ENCODE measurements at places on chromosomes 1 and 21.

DNA sequence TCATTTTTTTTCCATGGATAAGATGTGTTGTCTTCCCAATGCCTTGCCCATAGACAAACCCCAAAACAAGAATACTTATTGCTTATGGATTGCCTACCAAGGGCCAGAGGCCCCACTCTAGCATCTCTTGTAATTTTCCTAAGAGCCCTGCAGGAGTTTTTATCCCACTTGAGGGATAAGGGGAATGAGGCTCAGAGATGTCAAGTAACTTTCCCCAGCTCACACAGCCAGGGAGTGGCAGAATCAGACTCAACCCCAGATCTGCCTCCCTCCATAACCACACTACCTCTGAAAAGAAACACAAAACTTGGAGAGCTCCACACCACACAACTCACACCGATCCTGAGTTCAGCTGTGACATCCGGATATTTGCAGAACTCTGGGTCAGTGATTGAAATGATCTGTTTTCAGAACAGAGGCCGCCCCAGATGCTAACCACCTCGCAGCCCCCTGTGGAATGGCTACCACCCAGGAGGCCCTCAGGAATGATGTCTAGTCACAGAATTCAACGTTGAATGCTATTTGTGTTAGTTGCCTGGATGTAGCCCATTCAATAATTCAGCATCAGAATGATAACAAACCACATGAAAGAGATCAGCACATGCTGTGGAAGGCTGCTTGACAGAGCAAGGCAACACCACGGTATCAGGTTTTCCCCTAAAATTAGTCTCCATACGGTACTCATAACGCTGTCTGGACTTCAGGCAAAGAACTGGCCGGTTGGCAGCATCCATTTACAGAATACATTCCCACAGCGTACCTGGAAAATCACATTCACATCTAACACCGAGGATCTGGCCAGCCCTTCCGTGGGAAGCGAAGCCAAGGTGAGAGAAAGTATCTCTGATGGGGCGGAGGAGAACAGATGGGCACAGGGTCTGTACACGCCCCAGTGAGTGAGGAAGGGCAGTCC is 231.9 kb downstream of the TOMM20 start:
- DNase-seq: no peak

- peak; percentile 49 for DNase-seq
These were observed 55.2 kb upstream of the TARBP1 start for GRCh38 chr1:234533975-234534876.

GRCh38 chr1:223426936-223427335 is 33.7 kb downstream of the CCDC185 start:
- DNase-seq: no peak

GRCh38 chr1:59565611-59566410 is 248.9 kb upstream of the HOOK1 start:
- DNase-seq: no peak

- DNase-seq: no peak
These were observed 32.1 kb downstream of the OVAAL start for GRCh38 chr1:180590889-180591288.

- DNase-seq: no peak
These were observed 10.6 kb upstream of the ATP6V1G3 start for GRCh38 chr1:198550941-198551524.

DNA sequence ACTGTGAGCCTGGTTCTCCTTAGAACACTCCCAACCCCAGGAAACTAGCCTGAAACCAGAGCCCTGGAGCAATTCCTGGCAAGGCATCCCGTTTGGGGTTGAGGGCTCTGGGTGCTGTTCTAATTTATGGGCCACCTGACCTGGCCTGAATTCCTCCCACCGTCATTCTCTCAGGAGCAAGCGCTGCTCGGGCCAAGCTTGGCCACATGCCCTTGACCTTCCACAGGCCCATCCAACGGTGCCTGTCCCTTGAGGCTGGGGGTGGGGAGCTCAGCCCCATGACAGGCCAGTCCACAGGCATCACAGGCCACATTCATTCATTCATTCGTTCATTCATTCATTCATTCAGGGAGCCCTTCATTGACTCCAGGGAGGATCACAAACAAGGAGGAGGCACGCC is 5.3 kb downstream of the PADI2 start:
- DNase-seq: no peak

DNA sequence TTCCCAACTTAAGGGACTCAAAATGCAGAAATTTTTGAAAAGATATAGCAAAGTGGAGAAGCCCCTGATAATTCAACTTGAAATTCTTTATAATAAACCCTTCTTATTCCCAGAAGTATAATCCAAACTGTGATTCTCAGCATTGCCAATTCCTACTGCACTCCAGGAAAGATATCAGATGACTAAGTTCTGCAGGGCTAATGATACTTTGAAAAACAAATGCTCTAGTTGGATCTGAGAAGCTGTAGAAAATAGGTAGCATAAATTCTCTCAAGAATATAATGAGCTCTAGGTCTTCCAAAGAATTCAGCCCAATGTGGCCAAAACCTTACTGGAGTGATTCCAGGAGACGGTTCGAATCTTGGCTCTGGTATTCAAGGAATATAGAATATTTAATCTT is 294.0 kb upstream of the PTBP2 start:
- no peak for DNase-seq

DNA sequence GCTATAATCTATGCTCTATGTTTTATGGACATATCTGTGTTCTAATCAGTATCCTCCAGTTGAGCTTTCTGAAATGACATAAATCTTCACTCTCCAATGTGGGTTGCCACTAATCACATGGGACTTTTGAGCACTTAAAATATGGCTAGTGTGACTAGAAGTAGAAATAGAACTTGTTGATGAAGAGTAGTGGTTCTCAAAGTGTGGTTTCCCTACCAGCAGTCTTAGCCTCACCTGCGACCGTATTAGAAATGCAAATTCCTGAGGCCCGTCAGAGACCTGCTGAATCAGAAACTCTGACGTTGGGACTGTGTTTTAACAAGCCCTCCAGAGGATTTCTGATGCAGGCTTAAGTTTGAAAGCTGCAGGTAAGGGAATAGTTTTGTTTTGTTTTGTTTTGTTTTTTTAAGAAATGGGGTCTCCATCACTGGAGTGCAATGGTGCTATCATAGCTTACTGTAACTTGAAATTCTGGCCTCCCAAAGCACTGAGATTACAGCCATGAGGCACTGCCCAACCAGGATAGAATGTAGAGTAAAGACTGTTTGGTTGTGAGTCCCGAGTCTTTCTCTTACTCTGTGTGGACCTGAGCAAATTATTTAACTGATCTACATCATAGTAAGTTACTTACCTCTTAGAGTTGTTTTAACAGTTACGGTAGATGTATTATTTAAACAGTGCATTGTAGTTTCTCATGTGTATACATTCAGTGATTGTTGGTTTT is 21.7 kb downstream of the GLRX2 start:
- DNase-seq: no peak

DNA sequence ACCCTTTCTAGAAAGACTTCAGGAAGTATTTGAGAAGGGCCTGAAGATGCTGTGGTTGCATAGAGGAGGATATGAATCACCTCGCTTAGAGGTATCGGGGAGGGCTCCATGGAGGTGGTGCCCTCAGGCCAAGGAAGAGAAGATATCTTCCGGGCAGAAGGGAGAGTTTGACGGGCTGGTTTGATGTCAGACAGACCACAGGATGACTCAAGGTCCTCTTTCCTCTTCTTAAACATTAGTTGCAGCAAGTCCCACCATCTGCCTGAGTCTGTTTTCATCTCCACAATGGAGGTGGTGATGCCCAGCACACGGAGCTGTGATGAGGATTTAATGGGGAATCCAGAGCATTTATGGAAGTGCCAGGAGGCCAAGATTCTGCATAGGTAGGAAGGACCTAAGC is 25.1 kb upstream of the RUNX3 start:
- no peak for DNase-seq

DNA sequence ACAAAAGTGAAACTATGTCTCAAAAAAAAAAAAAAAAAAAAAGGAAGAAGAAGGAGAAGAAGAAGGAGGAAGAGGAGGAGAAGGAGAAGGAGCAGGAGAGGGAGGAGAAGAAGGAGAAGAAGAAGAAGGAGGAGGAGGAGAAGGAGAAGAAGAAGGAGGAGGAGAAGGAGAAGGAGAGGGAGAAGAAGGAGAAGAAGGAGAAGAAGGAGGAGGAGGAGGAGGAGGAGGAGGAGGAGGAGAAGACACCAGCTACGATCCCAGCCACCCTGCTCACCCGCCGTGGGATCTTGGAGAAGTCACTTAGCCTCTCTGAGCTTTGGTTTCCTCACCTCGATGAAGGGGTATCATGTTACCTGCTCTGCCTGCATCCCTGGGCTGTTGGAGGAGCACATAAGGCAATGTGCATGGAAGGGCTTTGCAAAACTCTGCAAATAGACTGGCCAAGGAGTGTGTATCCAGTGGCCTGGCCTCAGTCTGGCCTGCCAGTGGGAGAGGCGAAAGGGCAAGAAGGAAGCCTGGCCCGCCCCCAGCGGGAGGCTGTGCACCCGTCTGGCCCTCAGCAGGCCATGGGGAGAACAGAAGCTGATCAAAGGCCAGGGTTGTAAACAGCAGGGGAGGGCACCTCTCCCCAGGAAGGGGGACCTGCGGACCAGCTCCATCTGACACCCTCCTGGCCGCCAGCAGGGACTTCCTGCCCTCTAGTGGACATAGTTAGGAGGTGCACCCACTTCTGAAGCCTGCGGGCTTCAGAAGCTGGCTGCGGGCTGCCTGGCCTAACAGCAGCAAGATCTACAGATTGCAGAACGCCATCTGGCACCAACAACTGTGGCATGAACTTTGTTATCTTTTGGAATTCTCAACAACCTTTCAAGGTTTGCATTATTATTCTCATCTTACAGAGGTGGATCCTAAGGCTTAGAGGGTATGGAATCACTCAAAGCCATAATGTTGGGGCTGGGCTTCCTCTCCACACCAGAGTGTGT is 19.2 kb upstream of the CDK18 start:
- DNase-seq: peak; percentile 55

DNA sequence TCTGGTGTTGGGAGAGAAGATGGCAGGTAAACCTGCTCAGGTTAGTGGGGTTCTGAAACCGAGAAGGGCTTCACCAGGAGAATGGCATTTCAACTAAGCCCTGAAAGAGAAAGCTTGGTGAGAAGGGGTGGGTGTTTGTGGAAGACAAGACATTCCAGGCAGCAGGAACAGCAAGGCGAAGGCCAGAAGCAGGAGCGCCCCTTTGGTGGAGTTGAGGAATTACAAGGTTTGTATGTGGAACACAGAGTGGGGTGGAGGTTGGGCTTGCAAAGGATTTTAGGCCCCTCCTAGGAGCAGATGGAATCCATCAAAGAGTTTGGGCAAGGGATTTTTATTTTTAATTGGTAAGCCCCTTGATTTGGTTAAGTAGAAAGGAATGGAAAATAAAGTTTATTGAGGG is 24.8 kb upstream of the ELOA start:
- no peak for DNase-seq

GRCh38 chr1:23555270-23555985 is 3.9 kb downstream of the ID3 start:
- no peak for DNase-seq

GRCh38 chr1:235767795-235768194 is 98.9 kb downstream of the LYST start:
- DNase-seq: no peak

- DNase-seq: no peak
These were observed 75.2 kb downstream of the PTPRU start for GRCh38 chr1:29311352-29312030.

GRCh38 chr1:46130606-46131005 is 1.8 kb downstream of the PIK3R3 start:
- no peak for DNase-seq

GRCh38 chr1:189851806-189852367 is 625.8 kb downstream of the BRINP3 start:
- DNase-seq: no peak

DNA sequence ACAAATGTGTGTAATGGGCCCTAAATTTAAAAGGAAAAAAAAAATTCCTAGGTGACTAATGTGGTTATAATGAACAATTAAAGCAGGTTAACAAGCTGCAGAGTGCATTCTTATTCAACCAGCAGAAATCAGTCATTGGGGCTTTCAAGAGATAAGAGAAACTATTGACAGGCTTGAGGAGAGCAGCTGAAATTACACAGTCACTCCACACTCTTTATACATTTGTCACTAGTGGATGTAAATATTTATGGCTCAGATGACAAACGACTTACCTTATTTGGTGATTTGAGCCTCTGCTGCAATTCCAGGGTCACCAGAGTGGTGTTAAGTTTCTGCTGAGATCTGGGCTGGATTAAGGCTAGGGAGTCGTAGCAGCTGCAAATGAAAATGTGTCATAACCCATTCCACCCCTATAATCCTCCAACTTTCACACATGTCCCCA is 896.3 kb downstream of the TTLL7 start:
- no peak for DNase-seq

DNA sequence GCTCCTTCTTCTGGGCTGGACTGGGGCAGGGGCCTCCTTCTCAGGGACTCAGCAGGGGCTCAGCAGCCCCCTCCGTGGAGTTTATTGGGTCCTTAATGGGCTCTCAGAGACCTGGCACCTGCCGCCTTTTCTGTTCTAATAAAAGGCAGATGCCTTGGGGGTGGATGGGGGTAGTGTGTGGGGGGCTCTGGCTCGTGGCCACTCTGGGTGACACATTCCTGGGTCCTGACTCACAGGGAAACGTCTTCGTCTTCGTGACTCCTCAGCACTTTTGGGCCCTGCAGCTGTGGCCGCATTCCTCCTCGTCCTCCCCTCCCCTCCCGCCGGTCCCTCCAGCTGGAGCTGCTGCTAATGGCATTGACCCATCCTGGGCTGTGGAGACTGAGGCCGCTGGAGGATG is 107.8 kb upstream of the WNT4 start:
- no peak for DNase-seq

DNA sequence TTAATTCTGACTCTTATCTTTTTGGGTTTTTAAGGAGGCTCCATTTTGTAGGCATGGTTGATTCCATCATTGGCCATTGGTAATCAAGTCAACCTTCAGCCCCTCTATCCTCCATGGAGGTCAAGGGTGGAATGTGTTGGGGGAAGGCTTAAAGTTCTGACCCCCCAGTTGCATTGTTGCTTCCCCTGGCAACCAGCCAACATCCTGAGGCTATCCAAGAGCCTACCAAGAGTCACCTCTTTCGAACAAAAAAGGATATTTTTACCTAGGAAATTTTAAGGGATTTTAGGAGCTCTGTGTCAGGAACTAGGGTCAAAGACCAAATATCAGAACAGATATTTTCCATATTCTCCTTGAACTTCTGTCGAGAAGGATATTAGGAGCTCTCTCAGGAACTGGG is 251.8 kb downstream of the RYR2 start:
- no peak for DNase-seq

DNA sequence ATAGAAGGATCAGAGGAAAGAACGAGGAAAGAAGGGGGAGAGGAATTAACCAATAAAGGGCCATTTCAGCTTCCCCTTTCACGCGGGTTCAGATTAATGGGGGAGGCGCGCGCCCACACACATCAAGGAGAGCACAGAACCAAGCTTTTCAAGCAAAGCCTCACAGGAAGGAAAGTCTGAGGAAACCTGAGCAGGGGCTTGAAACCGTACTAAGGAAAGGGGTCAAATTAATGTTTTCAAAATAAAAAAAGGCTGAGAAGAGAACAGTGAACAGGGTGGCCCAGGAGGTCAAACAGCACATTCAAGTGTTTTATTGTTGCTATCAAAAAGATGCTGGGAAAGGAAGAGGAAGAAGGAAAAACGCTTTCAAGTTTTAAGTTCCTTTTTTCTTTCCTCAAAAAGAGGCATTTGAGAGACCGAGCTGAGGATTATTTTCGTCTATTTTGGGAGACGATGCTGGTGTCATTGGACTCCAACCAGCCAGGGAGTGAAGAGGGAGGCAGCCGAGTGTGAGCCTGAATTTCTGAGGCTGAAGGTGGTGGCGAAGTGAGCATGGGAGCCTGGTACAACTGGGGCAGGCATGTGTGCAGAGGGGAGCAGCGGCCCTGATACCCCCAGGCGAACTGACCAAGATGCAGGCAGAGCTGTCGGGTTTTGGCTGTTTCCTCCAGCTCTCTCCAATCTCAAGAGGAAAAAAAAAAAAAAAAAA is 88.4 kb downstream of the PROX1 start:
- DNase-seq: no peak

GRCh38 chr1:21278860-21279845 is 11.1 kb downstream of the ECE1 start:
- DNase-seq: no peak

Data from NCI-H1417 treated with DMSO at 0.1 percent for 48 hours (cell line).